ENCODE measurements at places on chromosomes 6 and 20.
A peak's percentile ranks its signal among the peaks of the same experiment; 100 is the strongest.

GRCh38 chr20:53162251-53162835 is 190.2 kb downstream of the TSHZ2 start:
- DNase-seq = peak; percentile 60

GRCh38 chr6:165049362-165049761 is 260.0 kb downstream of the C6orf118 start:
- DNase-seq = peak; percentile 4

- DNase-seq = no peak
Measured at GRCh38 chr6:156657296-156657695, 119.9 kb upstream of the ARID1B start.

GRCh38 chr6:130529569-130530149 is 163.8 kb downstream of the TMEM200A start:
- no peak for DNase-seq

DNA sequence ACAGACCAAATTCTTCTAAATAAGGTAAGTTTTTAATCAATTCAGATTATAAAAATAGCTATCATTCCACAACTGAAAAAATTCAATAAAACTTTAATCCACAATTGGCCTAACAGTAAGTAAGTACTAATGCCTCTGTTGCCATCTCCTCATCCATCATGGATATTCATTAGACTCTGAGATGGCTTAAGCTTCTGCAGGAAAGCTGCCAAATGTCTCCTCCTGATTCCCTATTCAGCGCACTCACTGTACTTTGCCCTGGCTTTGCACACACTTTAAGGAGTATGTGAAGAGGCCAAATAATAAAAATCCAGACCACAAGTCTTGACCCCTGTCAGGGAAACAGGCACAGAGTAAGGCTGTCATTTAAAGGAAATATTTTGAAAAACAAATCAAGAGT is 23.6 kb downstream of the PGM3 start:
- no peak for DNase-seq

GRCh38 chr20:40422656-40423055 is 266.4 kb downstream of the MAFB start:
- no peak for DNase-seq

DNA sequence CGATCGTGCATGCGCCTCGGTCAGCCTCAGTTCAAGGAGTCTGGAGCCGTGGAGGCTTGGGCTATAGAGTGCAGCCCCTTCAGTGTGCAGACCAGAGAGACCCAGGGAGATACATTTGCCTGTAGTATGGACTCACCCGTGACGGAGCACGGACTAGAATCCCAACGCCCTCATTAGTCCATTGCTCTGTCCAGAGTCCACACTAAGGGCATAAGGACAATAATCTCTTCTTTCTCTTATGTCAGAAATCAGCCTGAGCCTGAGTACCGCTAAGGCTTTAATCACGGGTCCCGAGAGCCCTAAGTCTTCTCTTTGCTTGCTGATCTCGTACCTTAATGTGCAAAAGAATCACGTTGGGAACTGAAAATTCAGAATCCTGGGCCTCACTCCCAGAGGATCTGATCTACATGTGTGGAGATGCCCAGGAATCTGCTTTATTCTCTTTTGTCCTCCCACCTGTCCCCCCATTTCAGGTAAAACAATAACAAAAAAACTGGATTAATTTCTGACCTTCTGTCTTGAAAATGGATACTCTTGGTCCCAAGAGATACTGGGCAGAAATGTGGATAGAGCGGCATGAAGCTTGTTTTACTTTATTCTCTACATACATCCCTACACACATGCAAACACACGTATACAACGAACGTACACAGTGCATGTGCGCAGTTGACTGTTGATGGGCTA is 671 bp downstream of the BPHL start:
- DNase-seq = peak; percentile 39

DNA sequence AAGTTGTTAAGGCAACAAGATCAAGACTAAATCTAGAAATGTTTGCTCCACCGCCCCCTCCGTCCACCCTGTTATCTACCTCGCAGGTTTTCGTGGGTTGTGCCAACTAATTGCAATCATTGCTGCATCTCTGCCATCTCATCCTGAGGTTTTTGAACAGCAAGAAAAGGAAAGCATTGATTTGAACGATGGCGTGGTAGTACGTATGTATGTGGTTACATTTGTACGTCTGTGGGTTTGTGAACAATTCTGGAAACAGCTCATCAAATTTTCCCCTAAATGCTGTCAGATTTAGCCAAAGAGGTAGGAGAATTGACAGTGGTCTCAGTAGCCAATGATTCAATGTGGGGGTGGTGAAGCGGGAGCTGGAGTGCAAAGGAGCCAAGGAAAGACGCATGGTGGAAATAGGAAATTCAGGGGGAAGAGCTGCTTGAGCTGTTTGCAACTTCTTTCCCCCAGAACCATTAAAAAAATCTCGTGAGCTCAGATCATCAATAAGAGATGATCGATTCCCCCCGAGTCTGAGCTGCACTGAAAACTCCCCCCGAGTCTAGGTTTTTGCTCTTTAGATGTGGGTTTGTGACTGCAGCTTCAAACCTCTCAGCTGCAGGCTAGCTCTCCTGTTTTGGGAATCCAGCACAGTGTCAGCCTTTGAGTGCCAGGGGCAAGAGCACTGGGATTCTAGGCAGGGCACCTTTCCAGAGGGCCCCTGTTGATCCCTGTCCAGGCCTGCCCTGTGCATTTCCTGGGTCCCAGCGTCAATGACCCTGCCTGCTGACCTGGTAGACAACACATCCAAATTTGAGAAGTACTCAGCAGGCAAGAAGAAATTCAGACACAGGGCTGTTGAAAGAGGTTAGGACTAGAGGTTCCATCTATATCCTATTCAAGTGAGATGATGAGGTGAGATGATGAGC is 72.6 kb upstream of the LY86 start:
- no peak for DNase-seq

DNA sequence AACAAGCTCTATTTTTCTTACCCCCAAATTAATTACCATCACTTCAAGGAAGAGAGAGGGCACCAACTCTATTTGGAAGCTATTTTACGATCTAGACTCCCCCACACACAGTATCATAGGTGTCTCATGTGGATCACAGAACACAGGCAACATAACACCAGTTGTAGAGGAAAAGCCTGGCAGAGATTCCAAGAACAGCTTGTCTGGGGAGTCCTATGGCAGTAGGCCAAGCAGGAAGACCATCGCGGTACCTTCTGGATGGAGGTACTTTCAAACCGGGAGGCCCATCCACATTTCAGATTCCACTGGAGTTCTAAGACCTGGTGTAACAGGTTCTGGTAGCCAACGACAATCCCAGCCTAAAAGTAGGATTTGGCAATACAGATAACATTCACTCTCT is 37.6 kb upstream of the SPDEF start:
- peak; percentile 93 for DNase-seq

DNA sequence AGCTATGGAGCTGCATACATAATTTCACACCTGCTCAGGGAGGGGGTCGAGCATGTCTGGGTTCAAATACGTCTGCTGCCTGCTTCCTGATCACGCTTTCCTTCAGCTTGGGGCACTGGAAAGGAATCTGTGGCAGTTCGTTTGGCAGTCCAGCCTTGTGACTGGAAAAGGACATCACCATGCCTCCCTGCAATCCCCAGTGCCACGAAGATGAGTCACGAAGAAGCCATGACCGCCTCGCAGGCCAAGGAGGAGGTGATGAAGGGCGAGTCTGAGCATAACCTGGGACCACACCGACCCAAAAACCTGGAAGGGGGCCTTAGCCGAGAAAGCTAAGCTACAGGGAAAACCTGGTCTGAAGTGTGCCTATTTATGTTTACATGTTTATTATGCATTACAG is 13.1 kb downstream of the JAG1 start:
- DNase-seq = no peak

DNA sequence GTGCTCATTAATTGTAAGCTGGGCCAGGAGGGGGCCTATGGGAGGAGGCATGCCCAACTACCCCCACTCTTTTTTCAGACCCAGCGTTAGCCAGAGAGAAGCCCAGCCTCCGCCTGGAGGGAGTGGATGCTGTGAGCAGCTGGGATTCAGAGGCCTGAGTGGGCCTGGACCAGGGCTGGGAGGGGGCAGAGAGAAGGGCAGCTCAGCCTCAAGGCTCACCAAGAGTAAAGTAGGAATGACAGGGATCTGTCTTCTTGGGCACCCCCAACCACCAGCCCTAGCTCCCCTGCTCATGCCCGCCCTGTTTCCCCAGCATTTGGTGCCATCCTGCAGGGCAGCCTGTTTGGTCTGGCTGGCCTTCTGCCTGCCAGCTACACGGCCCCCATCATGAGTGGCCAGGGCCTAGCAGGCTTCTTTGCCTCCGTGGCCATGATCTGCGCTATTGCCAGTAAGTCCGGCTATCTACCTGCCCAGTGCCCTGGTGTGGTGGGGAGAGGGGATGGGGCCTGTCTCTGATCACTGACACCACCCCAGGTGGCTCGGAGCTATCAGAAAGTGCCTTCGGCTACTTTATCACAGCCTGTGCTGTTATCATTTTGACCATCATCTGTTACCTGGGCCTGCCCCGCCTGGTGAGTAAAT is 6.8 kb downstream of the SLC29A1 start:
- DNase-seq = no peak

GRCh38 chr6:34240329-34241248 is 3.9 kb downstream of the HMGA1 start:
- DNase-seq = no peak

- DNase-seq = no peak
Measured at GRCh38 chr6:142653710-142654420, 291.1 kb downstream of the HIVEP2 start.

GRCh38 chr20:48350313-48350988 is 477.3 kb downstream of the PREX1 start:
- DNase-seq = peak; percentile 40

- DNase-seq = no peak
Measured at GRCh38 chr20:46012921-46013320, 4.2 kb downstream of the MMP9 start.

- DNase-seq = peak; percentile 69
Measured at GRCh38 chr6:1678201-1678600, 68.5 kb downstream of the FOXC1 start.

GRCh38 chr6:84263557-84263956 is 36.1 kb upstream of the CEP162 start:
- no peak for DNase-seq

GRCh38 chr6:167831281-167831828 is 4.6 kb downstream of the AFDN start:
- DNase-seq = no peak

GRCh38 chr6:21118216-21118780 is 475.3 kb upstream of the SOX4 start:
- no peak for DNase-seq

- DNase-seq = peak; percentile 66
Measured at GRCh38 chr6:70107852-70108629, 194.8 kb downstream of the COL9A1 start.

GRCh38 chr20:40265825-40266533 is 423.1 kb downstream of the MAFB start:
- DNase-seq = no peak

GRCh38 chr20:33130568-33131061 is 37.3 kb upstream of the BPIFA2 start:
- no peak for DNase-seq

GRCh38 chr20:41526327-41526726 is 91.8 kb downstream of the CHD6 start:
- DNase-seq = no peak

- no peak for DNase-seq
Measured at GRCh38 chr20:59183751-59184150, 20.1 kb downstream of the ZNF831 start.

DNA sequence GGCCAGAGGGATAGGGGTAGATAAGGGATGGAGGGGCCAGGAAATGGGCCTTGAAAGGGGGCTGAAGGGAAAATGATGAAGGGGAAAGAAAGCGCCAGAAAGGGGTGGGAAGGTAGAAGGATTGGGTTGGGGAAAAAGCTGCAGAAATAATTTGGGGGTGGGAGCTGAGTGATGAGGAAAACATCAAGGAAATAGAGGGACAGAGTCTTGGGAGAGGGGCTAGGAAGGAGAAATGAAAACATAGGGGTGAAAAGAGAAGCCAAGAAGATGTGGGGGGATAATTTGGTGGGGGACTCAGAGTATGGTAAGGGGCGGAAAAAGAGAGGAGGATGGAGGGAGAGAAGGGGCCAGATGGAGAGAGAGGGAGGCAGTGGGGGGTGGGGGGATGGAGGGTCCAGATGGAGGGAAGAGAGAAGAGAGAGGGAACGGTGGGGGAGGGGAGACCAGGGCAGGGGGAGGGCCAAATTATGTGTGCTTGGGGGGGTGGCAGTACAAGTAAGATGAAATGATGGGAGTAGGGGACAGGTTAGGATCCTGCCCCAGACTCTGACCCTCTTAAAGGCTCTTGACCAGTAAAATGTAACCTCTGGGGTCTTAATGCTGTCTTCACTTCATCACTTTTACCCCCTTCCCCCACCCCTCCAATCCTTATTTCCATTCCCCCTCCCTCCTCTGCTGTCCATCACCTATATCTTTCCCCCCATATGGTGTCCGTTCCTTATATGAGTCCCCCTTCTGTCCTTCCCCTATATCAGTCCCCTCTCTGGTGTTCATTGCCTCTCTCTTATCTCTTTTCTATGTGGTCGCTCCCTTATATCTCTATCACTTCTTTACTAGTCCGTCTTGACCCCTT is 852 bp downstream of the SYNGAP1 start:
- DNase-seq = peak; percentile 39

GRCh38 chr6:85250586-85251220 is 199.2 kb upstream of the NT5E start:
- DNase-seq = no peak

DNA sequence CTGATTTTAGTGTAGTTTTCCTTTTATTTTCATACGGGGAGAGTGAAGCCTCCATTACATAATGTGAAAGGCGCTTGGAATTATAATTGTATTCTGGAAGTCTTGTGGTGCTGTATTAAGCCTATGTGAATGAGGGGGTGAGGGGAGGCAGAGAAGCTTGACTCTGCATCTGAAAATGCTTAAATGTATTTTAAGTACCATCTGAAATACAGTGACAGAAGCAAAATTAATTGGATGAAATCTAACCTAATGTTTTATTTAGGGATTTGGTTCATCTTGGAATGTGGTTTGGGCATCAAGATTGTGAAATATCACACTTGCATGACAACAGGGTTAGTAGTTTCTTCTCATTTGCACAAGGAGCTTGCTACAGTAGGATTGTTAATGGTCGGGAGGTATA is 41.2 kb downstream of the TMEM200A start:
- DNase-seq = no peak

- DNase-seq = no peak
Measured at GRCh38 chr6:119957195-119957594, 607.6 kb upstream of the MAN1A1 start.

DNA sequence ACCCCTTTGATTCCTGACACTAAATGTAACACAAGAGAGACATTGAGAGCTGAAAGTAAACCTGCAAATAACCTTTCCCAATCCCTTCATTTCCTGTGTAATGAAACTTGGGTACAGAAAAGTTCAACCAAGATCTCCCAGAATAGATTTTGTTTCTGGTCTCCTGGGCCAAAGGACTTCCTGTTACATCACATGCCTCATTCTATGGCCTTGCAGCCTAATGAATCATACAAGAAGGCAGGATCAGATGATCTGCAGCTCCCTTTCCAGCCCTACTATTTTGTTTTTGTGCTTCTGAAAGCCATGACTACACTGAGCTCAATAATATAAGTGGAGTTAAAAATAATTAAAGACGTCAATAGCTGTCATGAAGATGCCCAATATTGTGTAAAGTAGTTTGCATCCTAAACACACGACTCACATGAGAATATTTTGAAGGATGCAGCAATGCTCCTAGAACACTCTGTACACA is 73.4 kb upstream of the NOX3 start:
- no peak for DNase-seq
